ENCODE measurements at places on chromosomes 5 and 9.

GRCh38 chr5:177328545-177329231 lies 17.0 kb upstream of the MXD3 start:
- no peak for DNase-seq

DNA sequence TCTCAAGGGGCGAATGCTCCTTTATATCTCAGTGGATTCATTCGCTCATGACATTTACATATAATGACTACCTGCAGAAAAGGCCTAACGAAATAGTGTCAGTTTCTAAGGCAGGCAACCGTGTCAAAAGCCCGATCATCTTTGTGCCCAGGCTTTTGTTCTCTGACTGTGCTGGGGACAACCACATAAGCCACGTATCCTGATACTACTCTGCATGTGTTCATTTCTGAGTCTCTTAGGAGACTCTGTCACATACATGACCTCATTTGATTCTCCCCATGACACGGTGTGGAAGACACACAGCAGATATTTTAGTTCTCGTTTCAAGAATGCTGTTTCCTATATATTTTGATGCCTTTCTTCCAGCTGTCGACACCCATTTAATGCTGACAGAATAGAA lies 598.5 kb downstream of the BNC2 start:
- no peak for DNase-seq

- no peak for DNase-seq
These were observed 9.4 kb upstream of the GABRA6 start for GRCh38 chr5:161676103-161676502.

DNA sequence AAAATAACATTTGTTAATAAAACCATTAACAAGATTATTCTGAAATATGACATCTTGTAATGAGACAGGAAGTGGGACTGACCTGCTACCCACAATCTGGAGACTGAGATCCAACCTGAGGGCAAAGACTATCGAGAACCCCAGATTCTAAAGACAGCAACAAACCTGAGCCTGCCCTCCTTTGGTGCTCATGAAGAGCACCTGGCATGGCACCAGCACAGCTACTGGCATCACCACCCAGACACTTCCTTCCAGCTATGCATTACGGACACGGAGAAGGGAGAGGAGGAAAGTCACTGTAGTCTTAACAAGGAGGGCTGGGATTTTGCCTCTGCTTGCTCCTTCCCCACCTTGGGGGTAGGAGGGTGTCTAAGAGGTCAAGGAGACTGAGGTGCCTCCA lies 105.5 kb downstream of the AUH start:
- no peak for DNase-seq

GRCh38 chr9:27653246-27653645 lies 80.0 kb upstream of the C9orf72 start:
- no peak for DNase-seq

DNA sequence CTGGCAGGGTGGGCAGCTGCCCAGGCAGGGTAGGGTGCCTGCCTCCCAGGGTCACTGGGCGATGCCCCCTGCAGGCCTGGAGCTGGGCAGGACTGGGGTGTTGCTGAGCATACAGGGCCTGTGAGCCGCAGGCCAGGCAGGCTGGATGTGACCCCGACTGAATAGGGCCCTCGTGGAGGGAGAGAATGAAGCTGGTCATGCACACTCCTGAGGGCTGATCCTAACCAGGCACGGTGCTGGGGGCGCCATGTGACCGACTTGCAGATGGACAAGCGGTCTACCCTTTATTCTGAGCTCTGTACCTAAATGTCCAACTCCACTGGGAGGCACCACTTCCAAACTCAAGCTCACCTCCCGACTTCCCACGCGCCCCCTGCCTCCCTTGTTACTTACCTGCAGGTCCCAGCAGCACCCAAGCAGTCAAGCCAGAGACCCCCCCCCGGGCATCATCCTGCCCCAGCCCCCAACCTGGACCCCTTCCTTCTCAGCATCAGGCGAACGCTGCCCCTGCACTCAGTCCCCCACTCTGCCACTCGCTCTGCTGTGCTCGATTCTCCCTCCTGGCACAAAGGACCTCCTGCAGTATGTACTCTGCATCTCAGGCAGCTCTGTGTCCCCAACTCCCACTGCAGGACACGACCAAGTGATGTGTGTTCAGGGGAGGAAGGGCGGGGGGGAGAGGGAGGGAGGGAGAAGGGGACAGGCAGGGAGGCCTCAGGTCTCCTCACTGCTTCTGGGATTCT lies 76.8 kb upstream of the PHYKPL start:
- no peak for DNase-seq

DNA sequence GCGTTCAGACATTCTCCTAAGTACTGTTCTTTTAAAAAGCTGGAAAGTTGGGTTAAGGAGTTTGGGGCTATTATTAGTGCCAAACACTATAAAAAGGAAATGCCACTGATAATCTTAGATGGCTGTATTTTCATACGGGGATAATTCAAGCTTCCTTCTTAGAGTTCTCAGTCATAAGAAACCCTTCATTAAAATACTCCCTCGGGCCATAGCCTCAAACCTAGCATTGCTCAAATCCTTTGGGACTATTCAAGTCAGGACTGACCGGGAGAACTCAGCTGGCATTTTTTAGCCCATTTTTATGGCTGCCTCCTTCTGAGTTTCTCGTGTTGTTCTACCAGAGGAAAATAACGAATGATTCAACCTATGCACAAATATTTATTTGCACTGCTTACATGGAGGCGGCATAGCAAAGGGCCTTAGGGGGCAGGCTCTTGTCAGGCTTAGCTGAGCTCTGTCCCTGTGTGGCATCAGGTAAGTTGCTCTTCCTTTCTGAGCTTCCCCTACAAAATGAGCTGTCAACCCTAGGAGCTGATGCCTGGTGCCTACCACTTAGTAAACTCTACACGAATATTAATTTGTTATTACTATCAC lies 33.5 kb upstream of the ADAM19 start:
- no peak for DNase-seq

GRCh38 chr9:108444400-108445358 lies 411.1 kb downstream of the ACTL7B start:
- DNase-seq: no peak

DNA sequence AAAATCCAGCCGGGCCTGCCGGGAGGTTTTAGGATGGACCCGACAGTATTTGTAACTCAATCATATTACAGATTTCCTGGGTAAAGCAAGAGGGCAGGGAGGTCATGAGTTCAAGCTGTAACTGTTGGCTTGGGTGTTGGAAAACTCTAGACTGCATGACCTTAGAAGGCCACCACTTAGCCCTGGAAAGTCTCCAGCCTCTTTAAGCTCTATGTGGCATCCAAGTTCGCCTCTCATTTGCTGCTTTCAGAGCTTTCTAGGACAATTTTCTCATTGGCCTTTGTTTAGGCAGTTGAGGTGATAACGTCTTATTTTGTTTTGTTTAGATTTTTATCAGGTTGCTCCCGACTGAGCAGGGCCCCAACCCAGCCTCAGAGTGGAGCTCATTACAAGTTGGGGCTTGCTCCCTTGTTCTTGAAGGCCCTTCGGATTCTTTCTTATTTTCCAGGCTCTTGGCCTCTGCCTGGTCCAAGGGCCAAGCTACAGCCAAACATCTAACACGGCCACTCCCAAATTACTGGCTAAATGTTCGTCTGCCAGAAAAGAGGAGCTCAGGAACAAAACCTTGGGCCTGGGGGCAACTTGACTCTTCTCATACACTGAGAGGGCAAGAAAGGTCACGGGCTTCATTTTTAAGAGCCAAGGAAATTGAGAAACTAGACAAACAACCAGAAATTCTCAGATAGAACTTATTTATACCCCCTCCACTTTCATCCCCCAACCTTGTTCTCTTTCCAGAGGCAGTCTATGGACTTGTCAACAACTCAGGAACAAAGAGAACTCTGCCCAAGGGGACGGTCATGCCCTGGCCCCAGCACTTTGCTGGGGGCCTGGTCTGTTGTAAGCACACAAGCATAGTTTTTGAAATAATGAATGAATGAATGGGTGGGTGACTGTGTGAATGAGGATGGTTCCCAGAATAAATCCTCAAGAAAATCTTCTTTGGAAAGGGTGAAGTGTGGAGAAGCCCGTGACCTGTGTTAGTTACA lies 526.9 kb downstream of the BNC2 start:
- DNase-seq: no peak

DNA sequence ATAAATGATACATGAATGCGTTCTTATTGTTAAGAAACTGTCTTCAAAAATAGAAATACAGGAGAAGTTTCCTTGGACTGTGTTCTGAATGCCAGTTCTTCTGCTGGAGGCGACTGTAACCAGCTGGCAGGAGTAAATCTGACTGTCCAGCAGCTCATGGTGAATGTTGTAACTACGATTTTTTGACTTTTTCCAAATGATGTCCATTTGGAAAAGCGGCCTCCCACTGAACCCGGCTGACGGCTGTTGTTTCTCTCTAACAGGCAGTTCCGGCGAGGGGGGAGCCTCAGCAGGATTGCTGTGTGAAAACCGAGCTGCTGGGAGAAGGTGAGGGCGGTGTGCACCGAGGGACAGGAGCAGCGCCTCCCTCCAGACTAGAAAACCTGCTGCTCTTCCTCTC lies 91.9 kb downstream of the EHMT1 start:
- DNase-seq: no peak

- DNase-seq: no peak
These were observed 50.1 kb downstream of the PTTG1 start for GRCh38 chr5:160471761-160472160.

DNA sequence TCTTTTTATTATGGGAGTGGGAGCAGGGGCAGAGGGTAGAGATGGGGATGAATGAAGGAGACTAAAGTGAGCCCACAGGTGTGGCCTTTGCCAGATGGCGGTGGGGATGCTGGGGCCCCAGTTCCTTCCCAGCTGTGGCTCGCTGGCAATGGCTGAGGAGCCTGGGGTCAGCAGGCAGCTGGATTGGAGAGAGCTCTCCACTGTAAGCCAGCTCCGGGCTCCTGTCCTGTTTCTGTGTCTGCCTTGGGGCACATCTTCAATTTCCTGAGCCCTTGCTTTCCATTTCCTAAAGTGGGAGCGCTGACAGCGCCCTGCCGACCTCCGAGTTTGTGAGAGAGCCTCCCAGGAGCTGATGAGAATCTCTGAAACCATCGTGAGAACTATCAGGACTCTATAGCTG lies 75.6 kb upstream of the SPRY4 start:
- DNase-seq: no peak

GRCh38 chr5:142644640-142645361 lies 41.1 kb downstream of the FGF1 start:
- no peak for DNase-seq

DNA sequence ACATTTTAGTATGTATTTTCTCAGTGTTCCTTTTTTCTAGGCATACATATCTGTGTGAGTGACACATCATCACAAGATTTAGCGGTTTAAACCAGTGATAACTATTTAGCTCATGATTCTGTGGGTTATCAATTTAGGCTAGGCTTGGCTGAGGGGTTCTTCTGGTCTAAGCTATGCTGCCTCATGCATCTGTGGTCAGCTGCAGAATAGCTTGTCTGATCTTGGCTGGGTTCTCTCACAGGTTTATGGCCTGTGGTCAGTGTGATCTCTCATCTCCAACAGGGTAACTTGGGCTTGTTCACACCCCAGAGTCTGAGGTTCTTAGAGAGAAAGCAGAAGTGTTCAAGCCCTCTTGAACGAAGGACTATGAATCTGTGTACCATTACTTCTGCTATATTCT lies 363.3 kb downstream of the KDM4C start:
- DNase-seq: no peak

- DNase-seq: no peak
These were observed 14.7 kb upstream of the LHX2 start for GRCh38 chr9:123996731-123997421.

- DNase-seq: no peak
These were observed 255.7 kb downstream of the CHSY3 start for GRCh38 chr5:130159968-130160367.

GRCh38 chr5:133109655-133110483 lies 58.1 kb downstream of the HSPA4 start:
- DNase-seq: no peak

- DNase-seq: no peak
These were observed 117.6 kb downstream of the EFNA5 start for GRCh38 chr5:107553117-107553555.

DNA sequence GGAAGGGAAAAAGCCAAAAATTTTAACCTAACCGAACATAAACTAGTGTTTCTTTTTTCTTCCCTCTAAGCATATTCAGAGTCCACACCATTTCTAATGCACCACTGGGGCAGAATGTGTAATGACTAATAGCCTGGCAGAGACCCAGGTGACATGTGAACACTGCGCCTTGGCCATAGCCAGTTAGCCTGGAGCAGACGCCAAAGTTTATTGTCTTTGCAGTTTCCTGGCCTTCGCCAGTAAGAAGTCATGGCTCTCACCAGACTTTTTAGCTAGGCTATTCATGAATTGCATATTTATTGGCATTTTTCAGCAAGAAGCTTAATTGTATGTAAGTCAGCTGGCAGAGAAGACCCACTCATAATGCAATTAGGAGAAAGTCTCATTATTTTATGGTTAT lies 182.8 kb upstream of the SLC27A6 start:
- no peak for DNase-seq

DNA sequence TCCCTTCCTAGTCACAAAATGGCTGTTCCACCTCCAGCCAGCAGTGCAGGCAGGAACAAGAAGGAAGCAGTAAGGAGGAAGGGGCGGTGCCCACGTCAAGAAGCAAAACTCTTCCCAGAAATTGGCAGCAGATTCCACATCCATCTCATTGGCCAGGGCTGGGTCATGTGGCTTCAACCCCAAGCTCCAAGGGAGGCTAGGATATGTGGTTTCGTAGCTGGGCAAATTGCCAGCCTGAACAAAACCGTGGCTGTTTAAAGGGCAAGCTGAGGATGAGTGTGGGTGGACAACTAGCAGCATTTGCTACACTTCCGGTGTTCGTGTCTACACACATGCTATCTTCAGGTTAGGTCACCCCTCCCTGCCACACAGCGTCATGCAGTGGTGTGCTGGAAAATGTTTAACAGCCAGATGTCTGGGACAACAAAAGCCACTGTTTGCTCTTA lies 92.1 kb upstream of the MAP1B start:
- no peak for DNase-seq

Data from GM12891 (cell line).